RPMI7951 (cell line): ENCODE measurements at places on chromosomes 6 and 20. TPM values are rescaled to one million over a fixed set of nuclear protein-coding genes. Genes with fewer than 3 reads are reported as not detected.

PIGU gene
- 43.1 and 48.1 TPM in 2 replicates for total RNA-seq

CPNE5 gene
- not detected in 2 replicates for total RNA-seq

PPIL6 gene
- 1.1 and 1.7 TPM in 2 replicates for total RNA-seq

BPI gene
- 0.24 and 0.29 TPM in 2 replicates for total RNA-seq

OR2H1 gene
- total RNA-seq, result not detected in 2 replicates

SLC2A4RG gene
- total RNA-seq, result 29.3 and 46.9 TPM in 2 replicates

PREX1 gene
- total RNA-seq, result 1.2 and 1.3 TPM in 2 replicates

ME1 gene
- total RNA-seq, result 18.8 and 18.9 TPM in 2 replicates

EPPIN gene
- total RNA-seq, result not detected in 2 replicates

TFAP2D gene
- not detected in 2 replicates for total RNA-seq

TBXT gene
- total RNA-seq, result not detected in 2 replicates

MRPS18B gene
- 78.4 and 122 TPM in 2 replicates for total RNA-seq

EYA2 gene
- 0.10 TPM in 1 of 2 replicates, not detected in the other for total RNA-seq

MAP7 gene
- total RNA-seq, result 0.24 TPM in 1 of 2 replicates, not detected in the other

RHAG gene
- not detected in 2 replicates for total RNA-seq

SPATA25 gene
- 0.98 TPM in 1 of 2 replicates, not detected in the other for total RNA-seq

FAM209B gene
- not detected in 2 replicates for total RNA-seq

NRSN1 gene
- total RNA-seq, result not detected in 2 replicates

TINAG gene
- not detected in 2 replicates for total RNA-seq
